Stimulated activated CD4-positive, alpha-beta T cell treated with anti-CD3 and anti-CD28 coated beads, Interleukin-1b, Interleukin-23, amount 100 ng/mL, for 48 hours (primary cell): ENCODE measurements at places on chromosomes 4 and X.

- DNase-seq = no peak
These were observed 26.5 kb downstream of the HCCS start for GRCh38 chrX:11137543-11138139.

DNA sequence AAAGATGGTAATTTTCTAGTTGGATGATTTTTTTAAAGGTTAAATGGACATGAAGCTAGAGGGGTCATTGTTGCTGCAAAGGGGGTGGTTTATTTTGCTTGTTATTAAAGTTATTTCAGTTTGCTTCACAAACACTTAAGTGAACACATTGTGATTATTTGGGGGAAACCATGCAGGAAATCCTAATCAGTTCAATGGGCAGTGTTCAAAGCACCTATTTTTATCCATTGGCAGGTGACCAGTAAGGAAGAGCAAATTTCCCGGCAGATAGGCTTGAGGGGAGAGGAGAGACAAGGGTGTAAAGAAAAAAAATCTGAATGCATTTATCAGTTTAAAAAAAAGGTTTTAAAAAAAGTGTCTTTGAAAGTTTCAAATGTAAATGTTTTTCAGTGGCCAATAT is 17.6 kb downstream of the GPR174 start:
- no peak for DNase-seq

- DNase-seq = no peak
These were observed 25.0 kb upstream of the GJB1 start for GRCh38 chrX:71198066-71198465.

DNA sequence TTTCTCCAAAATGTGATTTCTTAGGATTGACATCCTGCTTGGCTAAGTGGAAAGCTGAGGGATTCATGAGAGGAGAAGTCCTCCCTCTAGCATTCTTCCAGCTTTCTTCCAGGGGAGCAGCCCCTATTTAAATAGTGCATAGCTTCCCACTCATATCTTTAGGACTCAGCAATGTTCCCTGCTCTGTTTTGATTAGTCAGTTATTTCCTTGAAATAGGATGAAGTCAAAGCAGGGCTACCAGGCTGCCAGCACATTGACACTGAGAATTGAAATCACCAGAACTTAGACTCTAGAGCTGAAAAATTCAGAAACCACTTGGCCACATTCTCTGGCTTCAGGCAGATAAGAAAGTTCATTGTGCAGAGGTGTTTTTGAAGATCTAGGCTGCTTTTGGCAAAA is 74.7 kb upstream of the SMAD1 start:
- no peak for DNase-seq

DNA sequence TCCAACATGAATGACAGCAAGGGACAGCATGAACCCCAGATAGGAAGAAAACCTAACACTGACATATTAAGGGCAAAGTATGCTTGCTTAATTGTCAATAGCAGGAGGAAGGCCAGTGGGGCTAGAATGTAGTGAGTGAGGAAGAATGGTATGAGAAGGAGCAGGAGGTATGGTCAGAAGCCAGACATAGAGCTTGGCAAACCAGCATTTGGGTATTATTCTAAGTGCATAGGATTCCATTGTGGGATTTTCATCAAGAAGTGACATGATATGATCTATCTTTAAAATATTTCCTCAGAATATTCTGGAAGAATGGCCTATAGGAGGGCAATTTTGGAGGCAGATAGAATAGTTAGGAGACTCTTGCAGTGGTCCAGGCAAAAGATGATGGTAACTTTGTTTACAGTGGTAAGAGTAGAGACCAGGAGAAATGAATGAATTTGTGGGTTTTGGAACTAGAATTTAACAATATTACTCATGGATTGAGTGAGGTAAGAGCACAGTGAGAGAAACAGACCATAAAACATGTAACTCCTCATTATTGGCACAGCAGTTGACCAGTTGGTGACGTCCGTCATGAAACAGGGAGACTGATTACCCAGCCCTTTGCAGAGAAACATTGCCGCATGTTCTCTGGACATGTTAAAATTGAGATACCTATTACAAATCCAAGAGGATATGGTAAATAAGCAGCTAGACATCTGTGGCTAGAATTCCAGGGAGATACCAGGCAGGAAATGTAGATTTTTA is 246.5 kb upstream of the HS3ST1 start:
- DNase-seq = no peak

- DNase-seq = no peak
These were observed 112.1 kb upstream of the ARSJ start for GRCh38 chr4:114091546-114091945.

DNA sequence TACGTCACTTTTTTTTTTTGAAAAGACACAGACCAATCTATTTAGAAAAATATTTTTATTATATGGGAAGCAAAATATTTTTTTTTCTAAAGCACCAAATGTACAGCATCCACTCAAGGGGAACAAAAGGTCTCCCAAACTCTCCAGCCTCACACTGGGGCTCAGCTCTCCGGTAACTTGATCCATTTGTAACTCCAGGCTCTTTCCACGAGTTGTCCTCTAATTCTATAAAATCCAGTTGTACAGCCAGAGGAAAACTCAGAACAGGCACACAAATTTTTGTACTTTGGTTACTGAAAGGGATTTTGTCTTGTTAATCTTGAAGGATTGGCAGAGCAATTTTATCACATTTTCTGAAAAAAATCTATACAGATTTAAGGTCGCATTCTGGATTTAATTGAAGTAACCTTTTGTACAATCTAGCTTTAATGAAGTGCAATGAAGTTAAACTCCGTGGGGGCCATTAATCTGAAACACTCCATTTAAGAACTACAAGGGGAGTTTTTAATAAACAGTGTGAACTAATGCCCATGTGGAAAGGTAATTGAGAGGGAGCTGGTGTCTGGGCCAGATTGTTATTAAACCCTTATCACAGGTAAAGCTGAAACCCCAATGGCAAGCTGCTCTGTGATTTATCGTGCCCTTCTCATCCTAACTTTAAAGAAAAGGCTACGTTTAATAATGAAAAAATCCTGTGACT is 161.2 kb upstream of the FRG1 start:
- no peak for DNase-seq

- peak; percentile 18 for DNase-seq
These were observed 471 bp downstream of the MCTS1 start for GRCh38 chrX:120604361-120604782.

DNA sequence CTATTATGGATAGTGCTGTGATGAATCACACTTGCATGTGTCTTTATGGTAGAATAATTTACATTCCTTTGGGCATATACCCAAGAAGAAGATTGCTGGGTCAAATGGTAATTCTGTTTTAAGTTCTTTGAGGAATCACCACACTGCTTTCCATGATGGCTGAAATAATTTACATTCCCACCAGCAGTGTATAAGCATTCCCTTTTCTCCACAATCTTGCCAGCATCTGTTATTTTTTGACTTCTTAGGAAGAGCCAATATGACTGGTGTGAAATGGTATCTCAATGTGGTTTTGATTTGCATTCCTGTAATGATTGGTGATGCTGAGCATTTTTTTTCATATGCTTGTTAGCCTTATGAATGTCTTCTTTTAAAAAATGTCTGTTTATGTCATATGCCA is 1120.2 kb downstream of the ARAP2 start:
- DNase-seq = no peak

DNA sequence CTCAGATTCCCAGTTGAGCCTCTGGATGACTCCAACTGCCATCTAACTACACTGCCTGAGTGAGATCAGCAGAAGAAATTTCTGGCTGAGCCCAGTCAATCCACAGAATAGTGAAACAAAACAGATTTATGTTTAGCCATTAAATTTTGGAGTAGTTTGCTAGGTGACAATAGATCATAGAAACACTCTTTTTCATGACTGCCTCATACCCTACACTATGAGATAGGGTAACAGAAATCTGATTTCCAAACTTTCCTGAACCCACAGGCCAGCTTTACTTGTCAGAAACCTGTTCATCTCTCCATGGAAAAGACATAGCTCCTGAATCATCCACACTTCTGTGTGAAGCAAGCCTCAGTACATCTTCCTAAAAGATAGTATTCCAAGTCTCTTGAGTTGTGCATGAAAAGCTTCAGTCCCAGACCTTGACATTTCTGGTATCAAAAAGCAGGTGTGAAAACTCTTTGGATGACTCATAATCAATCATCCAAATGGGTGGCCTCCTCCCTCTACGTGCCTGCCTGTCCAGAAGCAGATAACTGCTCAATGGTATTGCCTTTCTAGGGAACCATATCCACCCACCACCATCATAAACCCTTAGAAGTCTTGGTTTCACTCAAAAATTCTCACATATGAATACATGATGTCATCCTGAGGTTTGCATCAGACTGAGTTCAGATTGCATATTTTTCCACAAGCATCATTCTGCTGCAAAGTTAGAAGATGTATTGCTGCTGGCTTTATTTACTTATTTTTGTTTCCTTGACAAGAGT is 47.5 kb upstream of the RAP2C start:
- peak; percentile 19 for DNase-seq

DNA sequence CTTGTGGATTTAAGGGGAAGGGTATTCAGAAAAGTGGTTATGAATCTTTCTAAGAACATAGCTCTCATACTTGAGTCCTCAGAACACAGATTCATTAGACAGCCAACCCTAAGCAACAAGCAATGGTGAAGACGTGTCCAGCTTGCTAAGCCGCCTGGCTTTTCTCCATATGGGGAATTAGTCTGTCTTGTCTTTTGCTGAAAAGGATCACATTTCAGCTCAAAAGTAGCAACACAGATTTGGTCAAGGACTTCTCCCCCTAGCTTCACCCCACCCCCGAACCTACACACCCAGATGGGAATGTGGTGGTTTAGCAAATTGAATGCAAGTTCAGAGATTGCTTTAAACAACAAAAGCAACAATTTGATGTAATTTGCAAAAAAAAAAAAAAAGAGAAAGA is 103.3 kb upstream of the RASGEF1B start:
- DNase-seq = no peak

GRCh38 chrX:95441836-95442235 is 1242.8 kb upstream of the DIAPH2 start:
- no peak for DNase-seq

GRCh38 chr4:148574502-148574901 is 132.3 kb upstream of the NR3C2 start:
- DNase-seq = no peak

GRCh38 chr4:2948895-2949781 is 14.1 kb downstream of the NOP14 start:
- no peak for DNase-seq

DNA sequence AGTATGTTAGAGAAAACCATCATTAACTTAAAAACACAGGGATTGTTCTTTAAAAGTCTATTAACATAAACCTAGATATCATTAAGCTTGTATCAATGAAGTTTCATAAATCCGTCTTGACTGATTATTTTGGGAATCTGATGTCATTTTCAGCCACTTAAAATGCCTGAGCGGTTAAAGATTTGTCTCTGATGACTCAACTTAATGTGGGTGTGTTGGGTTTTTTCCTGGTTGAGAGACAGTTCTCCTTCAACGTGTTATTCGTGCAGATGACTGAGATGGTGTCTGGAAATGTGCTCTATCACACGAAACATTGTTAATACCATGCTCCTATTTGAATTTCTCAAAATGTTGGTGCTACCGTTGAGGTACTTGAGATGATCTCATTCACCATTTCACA is 227.3 kb upstream of the TENM3 start:
- no peak for DNase-seq
